Muscle of back (tissue), 13 donors: ENCODE measurements at places on chromosomes 7 and 10. TPM values are rescaled to one million over a fixed set of nuclear protein-coding genes. Genes with fewer than 3 reads are reported as not detected.

MTPN gene
- 107 TPM for polyA plus RNA-seq

EIF5AL1 gene
- not detected for polyA plus RNA-seq

LRRTM3 gene
- polyA plus RNA-seq = 1.4 TPM

EPO gene
- not detected for polyA plus RNA-seq

SPAM1 gene
- polyA plus RNA-seq = not detected

DNA sequence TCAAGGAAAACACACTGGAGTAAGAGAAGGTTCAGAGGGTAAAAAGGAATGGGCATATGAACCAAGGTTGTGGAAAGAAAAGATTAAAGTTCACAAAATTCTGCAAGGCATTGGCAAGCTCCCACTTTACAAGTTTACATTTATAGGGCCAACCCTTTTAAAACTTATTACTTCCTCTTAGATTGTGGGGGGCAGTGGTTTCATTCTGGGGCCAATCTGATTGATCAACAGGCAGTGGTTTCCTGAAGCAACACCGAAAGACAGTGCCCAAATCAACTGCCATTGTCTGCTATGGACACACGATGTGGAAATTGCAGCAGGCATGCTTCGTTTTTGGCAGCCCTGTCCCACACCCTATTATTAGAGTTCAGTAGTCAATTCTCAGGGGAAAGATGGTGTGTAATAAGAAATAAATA, 154.0 kb downstream of the SGMS1 start:
- DNase-seq = no peak

GRCh38 chr7:18962031-18962430, 155.4 kb downstream of the TWIST1 start:
- DNase-seq = no peak

DNA sequence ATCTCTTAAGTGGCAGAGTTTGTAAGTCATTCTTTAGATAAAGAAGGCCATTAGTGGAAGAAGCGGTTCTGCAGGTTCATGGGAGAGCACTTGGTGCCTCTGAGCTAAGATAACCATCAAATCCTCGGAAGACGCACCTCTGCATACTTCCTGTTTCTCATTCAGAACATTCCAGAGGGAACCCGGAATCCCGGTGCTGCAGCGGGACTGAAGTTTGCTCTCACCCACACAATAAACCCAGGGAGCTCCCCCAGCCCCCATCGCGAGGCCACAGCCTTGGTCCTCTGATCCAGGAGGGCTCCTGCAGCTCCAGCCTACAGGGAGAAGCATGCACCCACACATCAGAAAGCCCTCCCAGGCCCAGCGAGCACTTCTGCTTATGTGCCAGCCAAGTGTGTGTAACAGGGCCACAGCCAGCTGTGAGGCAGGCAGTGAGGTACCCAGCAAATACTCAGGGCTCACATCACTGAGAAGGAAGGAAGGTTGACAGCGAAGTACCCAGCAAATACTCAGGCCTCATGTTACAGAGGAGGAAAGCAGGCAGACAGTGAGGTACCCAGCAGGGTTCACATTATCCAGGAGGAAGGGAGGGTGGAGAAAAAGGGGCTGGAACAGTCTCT, 142.4 kb downstream of the DIP2C start:
- no peak for DNase-seq

DNA sequence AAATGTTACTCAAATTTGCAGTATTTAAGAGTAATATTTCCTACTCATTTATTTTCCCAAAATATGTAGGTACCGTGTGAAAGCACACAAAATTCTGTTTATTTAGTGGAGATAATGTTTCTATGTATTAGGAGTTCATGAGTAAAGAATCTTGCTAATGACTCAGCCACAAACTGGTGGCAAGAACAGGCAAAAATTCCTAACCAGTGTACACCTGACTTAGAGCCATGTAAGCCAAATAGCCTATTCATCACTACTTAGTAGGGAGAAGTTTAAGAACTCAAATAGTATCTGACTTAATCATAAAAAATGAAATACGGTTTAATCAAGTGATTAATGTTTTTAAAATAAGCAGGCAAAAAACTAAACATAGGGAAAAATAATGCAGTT, 169.0 kb downstream of the SRPK2 start:
- DNase-seq = no peak

DNA sequence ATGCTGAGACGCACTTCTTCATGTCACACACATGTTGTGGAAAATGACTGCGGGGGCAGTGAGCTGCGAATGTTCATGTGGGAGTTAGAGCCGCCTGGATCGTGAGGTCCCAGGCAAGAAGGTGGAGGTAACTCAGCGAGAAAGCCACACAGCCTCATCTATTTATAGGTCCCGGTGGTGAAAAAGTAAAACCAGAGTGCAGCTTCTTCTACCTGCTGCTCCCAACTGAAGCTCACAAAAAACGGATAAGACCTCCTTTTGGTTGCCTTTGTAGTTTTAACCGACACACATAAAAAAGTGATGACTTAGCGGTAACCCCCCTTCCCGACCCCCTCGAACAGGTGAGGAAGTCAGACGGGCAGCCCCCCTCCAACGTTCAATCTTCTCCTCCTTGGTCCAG, 276.9 kb downstream of the GATA3 start:
- DNase-seq = no peak

- DNase-seq = no peak
Measured at GRCh38 chr7:157877298-157878090, 540.7 kb downstream of the DNAJB6 start.

DNA sequence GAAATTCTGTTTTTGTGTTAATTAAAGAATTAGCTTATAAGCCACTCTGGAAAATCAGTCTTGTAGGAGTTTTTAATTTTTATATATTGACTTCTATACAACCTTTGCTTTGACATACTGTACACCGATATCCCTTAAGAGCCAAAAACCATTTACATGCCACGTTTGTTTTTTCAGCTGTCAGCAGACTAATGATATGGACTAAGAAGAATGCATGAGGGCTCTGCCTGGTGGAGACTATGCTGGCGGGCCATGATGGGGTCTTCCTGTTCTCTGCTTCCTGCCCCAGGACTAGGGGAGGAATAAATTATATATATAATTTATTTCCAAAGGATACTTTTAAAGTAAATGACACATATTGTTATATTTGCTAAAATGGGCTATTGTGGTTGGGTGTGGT, 96.3 kb downstream of the CDK14 start:
- DNase-seq = no peak

- no peak for DNase-seq
Measured at GRCh38 chr7:75814407-75814947, 871 bp upstream of the CCL24 start.

DNA sequence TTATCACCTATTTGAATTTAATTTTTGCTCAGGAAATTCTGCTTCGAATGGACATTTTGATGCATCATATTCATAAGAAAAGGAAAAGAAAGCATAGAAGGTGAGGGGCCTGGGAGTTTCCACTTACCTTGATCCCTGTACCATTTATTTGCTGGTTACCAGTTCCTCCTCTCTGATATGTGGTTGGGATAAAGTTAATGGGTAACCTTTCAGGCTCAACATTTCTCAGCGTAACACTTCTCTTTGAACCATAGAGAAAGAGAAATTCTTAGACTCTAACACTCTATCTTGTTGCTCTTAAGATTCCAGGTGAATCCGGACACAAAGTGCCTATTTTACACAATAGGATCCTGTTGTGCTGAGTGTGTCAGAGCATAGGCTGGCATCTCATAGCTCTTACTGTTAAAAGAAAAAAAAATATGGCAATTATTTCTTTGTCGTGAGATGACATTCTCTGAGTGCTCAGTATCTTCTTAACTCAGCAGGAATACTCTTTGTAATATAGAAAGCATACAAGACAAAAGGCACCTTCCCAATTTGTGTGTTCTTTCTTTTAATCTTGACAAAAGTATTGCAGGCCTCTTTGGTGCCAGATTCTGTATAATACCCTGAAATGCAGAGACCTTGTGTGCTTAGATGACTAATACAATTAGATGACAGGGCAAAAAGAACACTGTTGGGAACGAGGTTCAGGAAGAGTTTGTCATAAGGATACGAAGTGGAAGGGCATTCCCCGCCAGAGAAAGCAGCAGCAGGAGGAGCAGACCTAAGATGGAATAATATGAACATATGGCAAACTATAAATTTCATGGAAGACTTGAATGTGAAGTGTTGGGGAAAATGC, 689.6 kb downstream of the NRG3 start:
- DNase-seq = no peak

- no peak for DNase-seq
Measured at GRCh38 chr7:145812218-145812617, 304.4 kb upstream of the CNTNAP2 start.

DNA sequence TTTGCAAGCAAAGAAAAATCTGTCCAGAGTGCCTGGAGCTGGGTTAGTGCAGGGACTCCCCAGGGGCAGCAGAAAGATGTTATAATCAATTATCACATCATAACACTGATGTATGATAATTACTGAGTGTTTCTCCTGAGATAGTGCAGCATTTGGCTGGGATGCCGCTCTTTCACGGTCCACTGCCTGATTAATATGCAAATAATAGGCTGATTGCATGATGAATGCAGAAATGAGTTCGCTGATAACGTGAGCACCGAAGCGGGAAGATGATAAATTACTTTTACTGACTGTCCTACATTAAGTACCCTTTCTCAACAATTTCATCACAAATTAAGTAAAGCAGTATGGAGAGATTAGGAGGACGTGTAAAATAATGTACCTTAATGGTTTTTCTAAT, 71.4 kb upstream of the SH2B2 start:
- DNase-seq = no peak

GRCh38 chr7:13047061-13047460, 359.6 kb downstream of the ARL4A start:
- no peak for DNase-seq

DNA sequence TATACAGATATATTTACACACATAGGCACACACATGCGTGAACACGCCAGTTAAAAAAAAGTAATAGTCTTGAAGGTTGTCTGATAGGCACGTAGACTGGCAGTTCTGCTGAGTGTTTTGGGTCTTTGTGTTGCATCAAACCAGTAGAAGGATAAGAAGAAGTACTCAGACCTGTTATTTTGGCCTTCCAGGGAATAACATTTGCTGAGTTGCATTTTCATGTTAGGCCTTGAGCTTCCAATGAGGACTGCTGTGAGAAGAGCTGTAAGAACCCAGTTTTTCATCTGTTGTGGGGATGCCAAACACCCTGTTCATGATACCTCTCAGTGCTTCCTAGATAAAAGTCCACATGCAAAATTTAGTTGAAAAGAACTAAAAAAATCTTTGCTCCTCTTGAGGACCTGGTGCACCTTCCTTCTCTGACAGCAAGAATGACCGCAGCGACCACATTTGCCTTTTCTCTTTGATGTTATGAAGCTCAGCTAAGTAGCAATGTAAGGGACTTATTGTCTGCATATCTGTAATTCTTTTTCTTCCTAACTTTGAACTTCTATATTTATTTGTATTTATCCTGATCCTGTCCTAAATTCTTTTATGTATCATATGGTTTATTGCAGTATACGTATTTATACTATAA, 27.2 kb downstream of the HIPK2 start:
- no peak for DNase-seq

- DNase-seq = no peak
Measured at GRCh38 chr7:7808156-7808555, 89.7 kb upstream of the RPA3 start.

DNA sequence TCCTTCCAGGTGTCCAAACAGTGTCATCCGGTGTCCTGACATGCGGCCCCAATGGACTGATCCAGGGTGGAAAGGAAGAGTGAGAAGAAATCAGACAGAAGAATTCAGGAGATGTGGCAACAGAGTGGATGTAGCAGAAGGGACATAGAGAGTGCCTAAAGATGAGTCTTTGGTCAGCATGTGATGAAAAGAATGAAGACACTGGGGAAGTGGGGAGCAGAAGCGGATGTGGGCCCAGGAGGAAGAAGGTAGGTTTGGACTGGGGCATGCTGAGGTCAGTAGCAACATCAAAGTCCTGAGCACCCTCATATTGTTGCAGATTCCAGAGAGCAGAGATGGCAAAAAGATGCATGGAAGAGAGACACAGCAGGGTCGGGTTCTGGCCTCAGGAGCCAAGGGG, 71.8 kb upstream of the STEAP1B start:
- no peak for DNase-seq

DNA sequence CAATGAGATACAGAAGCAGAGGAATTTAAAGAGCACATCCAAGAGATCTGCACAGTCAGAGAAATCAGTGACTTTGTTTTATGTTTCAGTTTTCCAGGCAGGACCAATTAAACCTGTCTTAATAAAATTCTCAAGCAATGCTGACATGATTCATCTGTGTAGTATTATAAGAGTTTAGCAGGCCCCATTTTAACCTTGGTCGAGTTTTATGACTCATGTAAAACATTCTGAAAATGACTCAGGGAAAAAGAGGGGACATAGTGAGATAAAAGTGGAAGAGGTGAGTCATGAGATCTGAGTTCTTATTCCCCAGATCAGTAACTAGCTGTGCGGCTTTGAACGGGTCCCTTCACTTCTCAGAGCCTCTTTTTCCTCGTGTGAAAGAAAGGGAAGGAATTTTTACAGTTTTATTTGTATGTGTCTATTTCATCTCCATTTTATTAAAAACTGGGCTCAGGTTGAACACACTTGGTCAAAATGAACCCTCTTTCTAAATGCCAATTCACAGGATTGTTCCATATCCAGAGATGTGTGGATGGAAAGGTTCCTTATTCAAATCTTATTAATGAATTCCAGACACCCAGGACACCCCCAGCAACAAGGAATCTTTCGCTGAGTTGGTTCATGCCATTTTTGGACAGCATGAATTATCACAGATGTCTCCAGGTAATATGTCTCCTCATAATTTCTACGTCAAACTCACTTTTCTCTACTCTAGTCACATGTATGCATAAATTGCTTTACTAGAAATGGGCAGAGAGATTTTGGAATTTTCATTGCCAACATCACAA, 143.2 kb downstream of the JAZF1 start:
- DNase-seq = no peak

- no peak for DNase-seq
Measured at GRCh38 chr10:78584681-78585080, 484.1 kb upstream of the ZMIZ1 start.

DNA sequence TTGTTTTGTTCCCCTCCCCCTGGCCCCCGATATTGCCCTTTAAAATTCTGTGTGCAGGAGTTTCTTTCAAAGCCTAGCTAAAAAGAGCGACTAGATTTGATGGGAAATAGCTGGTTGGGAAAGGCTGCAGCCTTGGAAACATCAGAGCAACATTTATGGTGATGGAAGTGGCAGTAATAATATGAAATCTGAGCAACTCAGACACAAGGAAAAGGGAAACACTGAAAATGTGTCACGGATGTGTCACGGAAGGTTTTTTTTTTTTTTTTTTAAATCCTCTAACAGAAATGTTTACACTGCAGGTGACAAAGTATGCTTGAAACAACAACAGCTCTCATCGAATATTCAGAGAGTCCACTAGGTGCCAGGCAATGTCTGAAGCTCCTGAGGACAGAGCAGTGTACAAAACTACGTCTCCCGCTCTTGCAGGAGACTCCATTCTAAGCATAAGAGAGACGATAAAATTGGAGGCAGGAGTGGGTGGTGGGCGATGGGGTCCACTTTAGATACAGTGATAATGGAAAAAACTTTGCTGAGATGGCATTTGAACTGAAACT, 143.0 kb downstream of the RSU1 start:
- no peak for DNase-seq

GRCh38 chr7:11753433-11753832, 78.6 kb downstream of the THSD7A start:
- peak; percentile 48 for DNase-seq

GRCh38 chr10:5076615-5077014, 17.6 kb upstream of the AKR1C3 start:
- no peak for DNase-seq

- no peak for DNase-seq
Measured at GRCh38 chr10:34547695-34548094, 267.4 kb downstream of the PARD3 start.

- no peak for DNase-seq
Measured at GRCh38 chr10:73816917-73817729, 5.7 kb upstream of the NDST2 start.
